ENCODE measurements at places on chromosomes 5 and 9.

DNA sequence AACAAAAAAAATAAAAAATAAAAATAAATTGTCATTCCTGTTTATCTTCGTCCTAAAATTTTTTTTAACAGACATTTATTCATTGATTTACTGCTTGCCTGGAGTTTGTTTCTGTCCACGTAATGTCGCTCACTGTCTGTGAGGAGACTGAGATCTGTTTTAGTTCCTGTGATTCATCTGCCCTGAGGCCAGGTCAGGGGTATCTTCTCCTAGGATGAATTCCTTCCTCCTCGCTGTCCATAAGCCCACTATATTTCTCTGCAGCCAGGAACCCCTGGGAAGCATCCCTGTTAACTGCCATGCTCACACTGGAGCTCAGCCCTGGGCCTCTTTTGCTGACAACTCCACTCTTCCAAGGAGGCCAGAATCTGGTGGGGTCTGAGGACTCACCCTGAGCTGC is 682.0 kb downstream of the MTRR start:
- DNase-seq, result no peak

- no peak for DNase-seq
Measured at GRCh38 chr5:57299986-57300385, 126.1 kb downstream of the GPBP1 start.

DNA sequence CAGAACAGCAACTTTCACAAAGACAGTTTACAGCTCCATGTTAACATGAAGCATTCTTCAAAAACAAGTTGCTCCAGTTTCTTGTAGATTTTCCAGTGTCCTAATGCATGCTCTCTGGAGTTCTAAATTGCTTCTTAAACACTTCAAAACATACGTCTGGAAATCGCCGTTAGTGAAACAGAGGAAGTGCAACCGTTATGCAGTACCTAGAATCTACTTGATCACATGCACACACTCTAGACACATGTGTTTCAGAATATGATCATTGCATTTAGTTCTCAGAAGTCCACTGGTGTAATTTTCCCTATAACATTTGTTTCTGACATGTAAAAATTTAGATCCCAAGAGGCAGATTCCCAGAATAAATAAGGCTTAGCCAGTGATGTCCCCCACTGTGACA is 41.1 kb upstream of the RUFY1 start:
- no peak for DNase-seq

- peak; percentile 53 for DNase-seq
Measured at GRCh38 chr5:168611165-168611564, 32.0 kb upstream of the PANK3 start.

GRCh38 chr9:89562186-89562814 is 42.5 kb upstream of the GADD45G start:
- DNase-seq, result peak; percentile 23

GRCh38 chr5:1745796-1746370 is 53.8 kb downstream of the MRPL36 start:
- DNase-seq, result no peak

DNA sequence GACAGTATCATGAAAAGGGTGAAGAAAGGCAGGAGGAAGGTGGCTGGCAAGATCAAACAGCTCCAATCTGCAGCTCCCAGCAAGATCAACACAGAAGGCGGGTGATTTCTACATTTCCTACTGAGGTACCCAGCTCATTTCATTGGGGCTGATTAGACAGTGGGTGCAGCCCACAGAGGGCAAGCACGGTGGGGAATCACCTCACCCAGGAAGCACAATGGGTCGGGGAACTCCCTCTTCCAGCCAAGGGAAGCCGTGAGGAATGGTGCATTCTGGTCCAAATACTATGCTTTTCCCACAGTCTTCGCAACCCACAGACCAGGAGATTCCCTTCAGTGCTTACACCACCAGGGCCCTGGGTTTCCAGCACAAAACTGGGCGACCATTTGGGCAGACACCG is 66.8 kb downstream of the CAMSAP1 start:
- no peak for DNase-seq

DNA sequence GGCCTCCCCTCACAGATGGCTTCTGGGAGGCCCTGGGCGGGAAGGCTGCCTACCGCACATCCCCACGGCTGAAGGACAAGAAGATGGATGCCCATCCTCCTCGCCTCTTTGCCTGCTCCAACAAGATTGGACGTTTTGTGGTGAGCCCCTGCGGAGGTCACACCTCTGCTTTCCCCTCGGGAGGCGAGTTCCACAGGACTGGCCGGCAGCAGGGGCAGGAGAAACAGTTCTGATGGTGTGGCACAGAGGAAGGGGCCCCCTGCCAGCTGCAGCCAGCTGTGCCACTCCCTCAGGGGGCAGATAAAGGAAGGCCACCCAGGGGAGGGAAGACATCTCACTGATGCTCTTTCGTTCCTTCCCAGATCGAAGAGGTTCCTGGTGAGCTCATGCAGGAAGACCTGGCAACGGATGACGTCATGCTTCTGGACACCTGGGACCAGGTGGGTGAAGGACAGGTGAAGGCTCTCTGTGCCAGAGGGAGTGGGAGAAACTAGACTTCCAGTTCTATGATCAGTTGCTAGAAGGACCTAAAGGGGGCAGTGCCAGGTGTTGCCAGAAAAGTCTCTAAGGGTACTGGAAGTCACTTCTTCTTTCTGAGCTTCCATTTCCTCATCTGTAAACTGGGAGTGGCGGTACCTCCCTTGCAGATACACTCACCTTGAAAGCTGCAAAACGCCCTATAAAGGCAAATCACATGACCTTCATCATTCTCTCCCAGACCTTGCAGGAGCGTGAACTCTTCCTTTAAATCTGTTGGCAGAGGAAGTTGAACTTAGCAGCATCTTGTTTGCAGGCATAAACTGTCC is 41.0 kb downstream of the STOM start:
- DNase-seq, result no peak

DNA sequence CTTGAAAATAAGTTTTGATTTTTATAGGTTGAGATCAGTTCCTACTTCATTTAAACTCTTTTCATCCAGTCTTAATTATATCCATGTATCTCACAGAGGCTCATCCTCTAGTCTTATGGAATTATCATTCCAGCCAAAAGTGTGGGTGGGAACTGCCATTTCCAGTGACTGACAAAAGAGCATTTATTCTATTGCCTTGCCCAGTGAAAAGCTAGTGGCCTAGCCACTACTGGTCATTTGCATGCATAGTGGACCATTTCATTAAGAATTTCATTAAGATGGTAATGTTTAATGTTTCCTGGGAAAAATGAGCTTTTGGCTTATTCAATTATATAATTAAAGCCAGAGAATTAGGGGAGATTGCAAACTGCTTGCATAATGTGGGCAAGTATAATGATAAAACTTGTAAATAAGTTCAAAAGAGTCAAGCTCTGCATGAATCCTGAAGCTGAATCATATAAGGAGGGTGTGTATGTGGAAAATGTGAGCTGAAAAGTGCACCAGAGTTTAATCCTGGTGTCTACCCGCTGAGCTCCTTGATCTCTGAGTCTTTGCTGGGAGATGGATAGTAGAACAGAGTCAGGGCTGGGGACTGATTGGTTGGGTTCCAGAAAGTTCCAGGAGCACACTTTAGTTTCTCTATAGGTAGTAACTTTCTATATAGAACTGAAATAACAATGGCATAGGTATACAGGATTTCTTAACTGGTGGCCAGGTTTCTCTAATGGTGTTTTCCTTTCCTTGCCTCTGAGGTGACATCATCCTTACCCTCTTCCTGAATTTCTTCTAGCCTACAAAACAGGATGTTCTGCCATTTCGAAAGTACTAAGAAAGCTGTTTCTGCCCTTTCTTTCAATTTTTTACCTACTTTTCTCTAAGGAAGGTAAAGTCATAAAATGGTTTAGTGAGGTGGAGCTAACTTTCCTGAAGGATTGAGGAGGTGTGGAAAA is 78.5 kb downstream of the KIF4B start:
- DNase-seq, result no peak

- no peak for DNase-seq
Measured at GRCh38 chr5:179406031-179406961, 61.0 kb upstream of the ADAMTS2 start.

DNA sequence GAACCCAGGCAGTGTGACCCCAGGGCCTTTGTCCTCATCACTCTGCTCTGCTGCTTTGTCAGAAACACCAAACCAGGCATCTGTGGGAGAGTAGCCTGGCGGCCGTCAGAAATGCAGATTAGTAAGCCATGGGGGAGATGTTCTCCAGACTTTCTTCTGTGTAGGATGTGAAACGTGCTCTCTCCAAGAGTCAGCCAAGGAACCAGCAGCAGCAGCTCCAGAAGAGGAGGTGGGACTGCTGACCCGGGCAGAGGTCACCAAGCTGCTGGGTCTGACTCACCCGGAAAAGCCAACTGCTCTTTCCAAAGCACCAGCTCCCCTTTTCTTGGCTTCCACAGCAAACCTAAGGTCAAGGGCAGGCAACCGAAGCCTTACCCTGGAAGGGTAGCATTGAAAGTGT is 14.4 kb upstream of the ABLIM3 start:
- no peak for DNase-seq

DNA sequence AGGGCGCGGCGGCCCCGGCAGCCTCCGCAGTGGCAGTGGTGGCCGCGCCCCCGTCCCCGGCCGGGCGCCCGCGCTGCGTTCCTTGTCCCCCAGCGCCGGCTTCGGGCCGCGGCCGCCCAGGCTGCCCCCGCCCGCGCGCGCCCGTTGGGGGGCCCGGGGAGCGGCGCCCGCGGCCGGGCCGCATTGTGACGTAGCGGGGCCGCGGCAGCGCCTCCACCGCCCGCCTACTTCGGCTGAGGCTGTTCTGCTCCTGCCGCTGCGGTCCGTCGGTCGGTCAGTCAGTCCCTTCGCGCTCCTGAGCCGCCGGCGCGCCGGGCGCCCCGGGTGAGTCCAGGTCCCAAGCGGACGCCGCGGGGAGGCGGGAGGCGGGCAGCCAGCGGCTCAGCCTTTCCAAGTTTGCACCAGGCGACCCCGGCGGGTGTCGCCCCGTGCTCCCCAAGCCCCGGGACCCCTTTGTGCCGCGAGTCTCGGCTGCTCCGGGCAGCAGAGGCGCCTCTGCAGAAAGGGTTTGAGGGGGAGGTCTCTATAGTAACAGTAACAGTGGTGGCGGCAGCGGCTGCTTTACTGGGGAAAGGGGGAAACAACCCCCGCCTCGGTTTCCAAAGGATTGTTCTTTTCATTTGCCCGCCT is at the start of gene SNCAIP:
Gene SNCAIP (plus strand): TSS at position 277 of the 630 bp plus-strand sequence. CDS start 78,898 bp downstream, outside the sequence.
- peak; percentile 47 for DNase-seq

DNA sequence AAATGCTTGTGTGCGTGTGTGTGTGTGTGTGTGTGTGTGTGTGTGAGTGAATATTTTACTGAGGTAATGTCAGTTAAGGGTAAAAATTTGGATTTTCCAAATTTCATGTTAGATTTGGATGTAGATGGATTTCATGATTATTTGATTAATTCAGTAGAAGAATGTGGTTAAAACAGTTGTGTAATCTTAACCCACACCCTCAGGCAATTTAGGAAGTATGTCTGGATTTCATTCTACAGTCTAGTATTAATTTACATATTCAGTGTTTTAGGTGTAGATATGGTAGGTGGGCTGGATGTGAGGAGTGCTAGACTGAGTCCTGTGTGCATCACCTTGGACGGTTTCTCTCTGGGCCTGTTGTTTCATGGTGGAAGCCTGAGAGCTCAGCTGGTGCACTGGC is 99.1 kb upstream of the CKMT2 start:
- no peak for DNase-seq

DNA sequence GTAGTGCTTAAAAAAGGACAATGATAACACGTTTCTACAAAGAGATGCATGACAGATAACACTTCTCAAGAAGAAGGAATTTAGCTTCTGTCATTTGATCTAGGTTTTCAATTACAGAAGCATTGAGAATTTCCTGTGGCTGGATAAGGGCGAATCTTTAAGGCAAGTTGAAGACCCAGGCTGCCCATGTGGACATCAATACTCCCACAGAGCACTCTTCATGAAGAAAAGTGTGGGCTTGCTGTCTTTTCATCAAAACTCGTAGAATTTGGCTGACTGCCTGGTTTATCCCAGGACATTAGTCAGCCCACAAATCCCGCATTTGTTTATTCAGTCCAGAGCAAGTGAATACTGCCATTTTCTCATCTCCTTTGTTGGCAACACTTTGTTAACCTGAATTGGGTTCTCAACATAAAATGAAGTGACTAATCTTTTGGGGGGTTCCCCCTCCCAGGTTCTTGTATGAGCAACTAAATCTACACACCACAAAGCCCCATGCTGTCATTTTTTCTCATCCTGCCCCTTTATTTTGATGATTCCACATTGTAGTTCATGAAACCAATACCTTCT is 43.4 kb upstream of the CDKN2B start:
- peak; percentile 99 for DNase-seq

DNA sequence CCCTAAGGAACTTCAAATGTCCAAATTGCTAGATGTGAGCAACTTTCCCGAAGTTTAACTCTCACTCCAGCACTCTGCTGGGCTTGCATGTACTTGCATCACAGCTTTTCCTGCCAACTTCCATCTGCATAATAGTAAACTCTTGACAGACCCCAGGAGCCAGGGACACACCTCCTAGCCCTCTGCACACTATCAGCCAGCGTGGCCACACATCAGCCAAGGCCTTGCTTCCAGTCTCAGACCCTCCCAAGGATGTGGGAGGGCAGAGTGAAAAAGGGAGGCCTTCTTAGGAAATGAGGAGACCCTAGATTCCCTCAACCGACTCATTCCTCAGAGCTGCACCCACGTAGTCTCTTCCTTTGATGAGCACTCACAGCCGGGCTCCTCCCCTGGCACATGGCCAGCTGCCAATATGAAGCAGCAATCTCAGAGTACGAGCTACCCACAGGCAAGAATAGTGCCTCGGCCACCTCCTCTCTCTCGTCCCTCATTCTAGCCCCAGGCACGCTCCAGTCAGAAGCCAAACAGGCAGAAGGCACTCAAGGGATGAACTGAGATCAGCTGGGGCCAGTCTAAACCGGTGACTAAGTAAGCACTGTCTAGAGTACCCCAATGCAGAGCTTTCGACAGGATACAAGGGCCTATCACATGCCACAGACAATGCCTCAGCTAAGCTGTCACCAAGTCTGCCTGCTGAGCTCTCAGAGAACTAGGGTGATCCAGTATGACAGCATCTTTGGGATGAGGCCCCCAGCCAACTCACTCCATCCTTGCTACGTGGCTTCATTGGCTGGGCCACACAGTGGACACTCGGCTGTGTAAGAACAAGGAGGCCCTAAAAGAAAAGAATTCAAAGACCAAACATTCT is 2.3 kb downstream of the P4HA2 start:
- peak; percentile 76 for DNase-seq

GRCh38 chr9:81822301-81822865 is 105.8 kb upstream of the SPATA31D4 start:
- DNase-seq, result no peak

GRCh38 chr5:143166090-143166489 is 237.4 kb downstream of the NR3C1 start:
- no peak for DNase-seq

DNA sequence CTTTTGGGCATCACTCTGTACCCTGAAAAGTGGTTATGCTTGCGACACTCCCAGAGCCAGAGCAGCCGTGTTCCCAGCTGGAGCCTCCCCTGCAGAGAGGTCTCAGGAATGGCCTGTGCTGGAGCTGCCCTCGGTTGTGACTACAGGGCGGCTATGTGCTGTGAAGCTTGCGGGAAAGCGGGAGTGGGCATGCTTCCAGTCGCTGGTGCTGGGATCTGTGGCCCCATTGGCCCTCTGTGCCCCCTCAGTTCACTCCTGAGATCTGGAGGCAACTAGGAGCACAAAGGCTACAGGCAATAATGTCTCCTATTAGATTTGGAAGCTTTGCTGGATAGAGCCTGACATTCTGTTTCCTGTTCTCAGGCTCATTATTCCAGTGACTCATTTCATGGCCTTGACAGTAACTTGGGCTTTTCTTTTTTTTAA is 56.9 kb downstream of the GPR107 start:
- peak; percentile 55 for DNase-seq
